IgD-negative memory B cell (primary cell): ENCODE measurements at places on chromosomes 7 and 10. TPM values are rescaled to one million over a fixed set of nuclear protein-coding genes. Genes with fewer than 3 reads are reported as not detected.

CRYGN gene
- not detected for polyA plus RNA-seq

CPN1 gene
- not detected for polyA plus RNA-seq

TMEM273 gene
- 137 TPM for polyA plus RNA-seq

TAS2R5 gene
- polyA plus RNA-seq = 0.33 TPM

PILRB gene
- 14.3 TPM for polyA plus RNA-seq

TMEM213 gene
- polyA plus RNA-seq = not detected

GPER1 gene
- 0.66 TPM for polyA plus RNA-seq

HOXA10 gene
- polyA plus RNA-seq = 0.70 TPM

ZP3 gene
- 4.1 TPM for polyA plus RNA-seq

BAMBI gene
- polyA plus RNA-seq = 0.70 TPM

SSC4D gene
- polyA plus RNA-seq = not detected

SLC13A1 gene
- polyA plus RNA-seq = not detected

STOX1 gene
- 0.24 TPM for polyA plus RNA-seq

FAM25A gene
- polyA plus RNA-seq = not detected

MEIG1 gene
- polyA plus RNA-seq = 2.4 TPM

VSTM4 gene
- polyA plus RNA-seq = not detected

NODAL gene
- not detected for polyA plus RNA-seq

DNAH11 gene
- not detected for polyA plus RNA-seq

NPFFR1 gene
- not detected for polyA plus RNA-seq

NPY4R2 gene
- not detected for polyA plus RNA-seq

PVRIG gene
- 94.5 TPM for polyA plus RNA-seq
